ENCODE measurements at places on chromosomes 6 and 20.

GRCh38 chr20:56872620-56873458, 243.7 kb downstream of the TFAP2C start:
- DNase-seq = no peak

DNA sequence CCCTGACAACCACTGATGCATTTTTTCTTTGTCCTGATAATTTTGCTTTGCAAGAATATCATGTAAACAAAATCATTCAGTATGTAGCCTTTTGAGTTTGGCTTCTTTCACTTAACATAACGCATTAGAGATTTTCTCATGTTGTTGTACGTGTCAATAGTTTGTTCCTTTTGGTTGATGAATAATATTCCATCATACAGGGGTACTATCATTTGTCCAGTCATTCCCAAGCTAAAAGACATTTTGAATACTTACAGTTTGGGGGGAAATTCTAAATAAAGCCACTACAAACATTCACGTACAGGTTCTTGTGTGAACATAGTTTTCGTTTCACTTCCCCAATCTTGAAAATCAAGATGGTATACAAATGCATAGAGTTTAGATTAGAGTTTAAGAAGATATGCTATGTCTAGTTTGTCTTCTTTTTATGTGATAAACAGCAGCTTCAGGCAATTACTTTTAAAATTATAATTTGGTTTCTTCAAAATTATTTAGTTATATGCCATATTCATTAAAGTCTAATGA, 5.2 kb downstream of the HAO1 start:
- peak; percentile 28 for DNase-seq

DNA sequence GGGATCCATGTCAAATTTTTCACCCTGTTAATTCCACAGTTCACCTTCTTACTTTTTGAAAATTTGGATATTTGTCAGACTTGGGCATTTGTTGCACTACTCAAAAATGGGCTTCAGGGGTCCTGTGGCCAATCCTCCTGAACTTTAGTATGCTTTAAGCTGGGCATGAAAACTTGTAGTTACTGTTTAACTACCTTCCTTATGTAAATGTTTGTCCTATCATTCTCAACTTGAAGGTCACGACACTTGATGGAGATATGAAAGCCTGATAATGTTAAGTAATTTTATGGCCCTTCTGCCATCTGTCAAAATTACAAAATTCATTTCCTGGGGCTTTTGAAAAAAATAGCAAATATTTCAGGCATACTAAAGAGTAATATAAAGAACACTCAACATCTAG, 4.2 kb upstream of the ZNF311 start:
- no peak for DNase-seq

DNA sequence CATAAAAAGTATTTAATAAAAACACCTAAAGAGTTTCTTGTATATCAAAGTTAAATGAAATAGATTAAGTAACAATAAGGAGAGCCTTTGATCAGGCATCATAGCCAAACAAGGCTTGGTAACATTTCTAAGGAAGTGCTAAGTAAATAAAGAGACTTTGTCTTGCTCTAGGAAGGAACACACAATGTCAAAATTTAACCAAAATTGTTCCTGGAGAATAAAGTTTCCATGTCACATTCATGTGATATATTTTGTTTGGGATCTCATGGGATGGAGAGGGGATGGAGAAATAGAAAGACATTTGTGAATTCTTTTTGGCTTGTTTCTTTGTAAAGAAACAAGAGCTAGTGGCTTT, 201.9 kb upstream of the DTNBP1 start:
- DNase-seq = no peak

DNA sequence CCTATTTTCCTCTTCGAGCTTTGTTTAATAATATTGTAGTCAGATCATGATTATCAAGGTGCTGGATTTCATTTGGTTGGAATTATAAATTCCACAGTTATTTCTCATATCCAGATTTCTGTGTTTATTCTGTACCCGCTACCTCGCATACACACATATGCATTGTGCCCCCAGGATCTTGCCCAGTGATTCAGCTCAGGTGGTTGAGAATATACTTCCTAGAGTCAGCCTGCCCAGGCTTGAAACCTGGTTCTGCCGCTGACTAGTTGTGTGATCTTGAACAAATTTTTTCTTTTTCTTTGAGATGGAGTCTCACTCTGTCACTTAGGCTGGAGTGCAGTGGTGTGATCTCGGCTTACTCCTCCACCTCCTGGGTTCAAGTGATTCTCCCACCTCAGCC, 14.7 kb downstream of the GINM1 start:
- no peak for DNase-seq

DNA sequence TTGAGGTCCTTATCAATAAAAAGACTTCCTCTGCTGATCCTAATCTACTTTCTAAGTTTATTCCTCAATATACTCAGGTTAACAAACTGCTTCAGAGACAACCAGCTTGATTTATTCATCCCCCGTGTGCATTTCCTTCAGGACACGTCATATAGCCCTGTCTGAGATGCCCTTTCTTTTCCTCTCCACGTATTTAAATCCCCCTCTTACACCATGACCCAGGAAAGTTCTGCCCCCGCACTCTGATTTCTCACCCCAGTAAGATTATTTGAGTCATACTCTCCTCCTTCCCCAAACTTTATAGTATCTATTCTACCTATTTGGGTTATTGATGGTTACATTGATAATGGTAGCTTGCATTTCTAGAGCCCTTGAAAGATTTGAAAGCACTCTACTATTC, 9.8 kb upstream of the CGA start:
- peak; percentile 13 for DNase-seq

GRCh38 chr6:17098538-17098937, 3.3 kb upstream of the STMND1 start:
- no peak for DNase-seq

DNA sequence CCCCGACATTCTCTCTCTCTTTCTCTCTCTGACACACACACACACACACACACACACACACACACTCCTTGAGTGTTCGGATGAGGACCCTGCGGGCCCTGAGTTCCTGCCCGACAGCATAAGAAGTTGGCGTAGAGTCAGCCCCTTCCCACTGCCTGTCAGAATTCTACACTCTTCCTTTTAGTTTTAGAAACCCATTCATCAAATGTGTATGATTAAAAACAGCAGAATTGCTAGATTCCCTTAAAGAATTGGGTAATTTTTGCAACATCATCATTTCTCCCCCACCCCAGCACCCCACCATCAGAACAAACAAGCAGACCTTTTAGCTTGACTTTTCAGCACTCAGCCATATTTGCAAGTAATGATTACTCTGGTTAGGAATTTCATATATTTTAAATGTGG, 322.8 kb downstream of the FARS2 start:
- no peak for DNase-seq

DNA sequence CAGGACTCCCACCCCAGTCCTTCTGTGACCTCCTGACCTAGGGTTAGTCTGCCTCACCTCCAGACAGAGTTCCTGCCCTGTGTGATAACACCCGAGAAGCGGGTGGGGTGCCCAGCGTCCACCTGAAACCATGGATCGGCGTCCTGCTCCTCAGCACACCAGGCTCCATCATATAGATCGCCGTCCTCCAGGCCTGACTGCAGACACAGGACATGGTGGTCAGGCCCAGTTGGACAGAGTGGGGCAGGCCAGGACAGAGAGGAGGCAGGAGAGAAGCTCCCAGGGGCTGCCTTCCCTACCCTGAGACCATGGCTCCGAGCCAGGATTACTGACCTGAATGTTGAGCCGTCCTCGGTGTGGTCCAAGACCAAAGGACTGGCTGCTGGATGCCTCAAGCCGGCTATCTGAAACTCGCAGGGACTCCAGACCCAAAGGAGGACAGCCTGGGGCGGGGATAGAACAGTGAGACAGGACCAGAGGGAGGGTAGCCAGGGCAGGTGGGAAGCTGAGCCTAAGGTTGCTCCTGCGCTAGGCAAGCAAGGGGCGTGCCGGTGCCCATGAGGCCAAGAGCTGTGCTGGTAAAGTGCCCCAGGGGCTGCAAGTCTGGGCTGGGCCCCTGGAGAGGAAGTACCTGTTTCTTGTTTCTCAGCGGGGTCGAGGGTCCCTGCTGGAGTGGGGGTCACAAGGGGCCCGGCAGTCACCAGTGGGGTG, 2.2 kb downstream of the CPXM1 start:
- no peak for DNase-seq

GRCh38 chr6:901696-902460, 208.9 kb upstream of the EXOC2 start:
- DNase-seq = no peak

GRCh38 chr6:35776364-35777215, at the start of gene CLPSL2:
CLPSL2 (plus strand) TSS chr6:35776598; CDS start chr6:35776619, 21 bp downstream.
- peak; percentile 6 for DNase-seq

Measured in inflammatory macrophage treated with lipopolysaccharide for 4 hours (primary cell).